Activated T-cell treated with anti-CD3 and anti-CD28 coated beads, Interleukin-2, amount 50 U/mL, for 72 hours (primary cell): ENCODE measurements at places on chromosomes 4 and X. TPM values are rescaled to one million over a fixed set of nuclear protein-coding genes. Genes with fewer than 3 reads are reported as not detected.

Gene VSIG4
- total RNA-seq: not detected

Gene CDX4
- not detected for total RNA-seq

Gene GASK1B
- total RNA-seq: not detected

Gene VGLL1
- not detected for total RNA-seq

Gene SLC4A4
- 0.46 TPM for total RNA-seq

Gene IGBP1
- 61.0 TPM for total RNA-seq

Gene TGIF2LX
- total RNA-seq: not detected

Gene SLC38A5
- 64.8 TPM for total RNA-seq

Gene CXXC4
- total RNA-seq: 0.07 TPM

Gene RAB40A
- 0.36 TPM for total RNA-seq

Gene AMELX
- not detected for total RNA-seq

Gene SMIM14
- total RNA-seq: 4.4 TPM

Gene TEX13C
- total RNA-seq: not detected

Gene PNMA5
- total RNA-seq: 0.16 TPM

Gene HNRNPH2
- 17.8 TPM for total RNA-seq

Gene SGCB
- total RNA-seq: 18.8 TPM

Gene NAP1L3
- 3.6 TPM for total RNA-seq

Gene PCDH7
- not detected for total RNA-seq

Gene SHISA3
- 0.41 TPM for total RNA-seq

Gene TRAPPC11
- 33.2 TPM for total RNA-seq

Gene MAGEA9B
- total RNA-seq: not detected

Gene GPR119
- total RNA-seq: not detected

Gene KANTR
- total RNA-seq: 10.8 TPM

Gene TKTL2
- not detected for total RNA-seq

Gene CFAP47
- total RNA-seq: not detected

Gene ZDHHC9
- 12.8 TPM for total RNA-seq

Gene HSFX2
- total RNA-seq: 0.17 TPM

Gene FAM47E
- not detected for total RNA-seq

Gene PPP4R3C
- not detected for total RNA-seq

Gene GLRA3
- total RNA-seq: not detected

Gene TMEM156
- 37.2 TPM for total RNA-seq

Gene BMPR1B
- total RNA-seq: not detected

Gene PNMA6E
- total RNA-seq: not detected

Gene TLR2
- total RNA-seq: 0.70 TPM

Gene CLGN
- 0.17 TPM for total RNA-seq

Gene SPANXB1
- total RNA-seq: not detected

Gene KIAA1210
- total RNA-seq: not detected

Gene PDLIM5
- total RNA-seq: 21.4 TPM

Gene PIR
- total RNA-seq: 0.86 TPM

Gene RGN
- total RNA-seq: not detected

Gene GAB3
- total RNA-seq: 8.4 TPM

Gene AIMP1
- 49.7 TPM for total RNA-seq

Gene PPEF2
- not detected for total RNA-seq
